ENCODE measurements at places on chromosomes 12 and 14.

GRCh38 chr12:94322346-94322745, 137.3 kb downstream of the CEP83 start:
- DNase-seq = no peak

GRCh38 chr12:92089559-92089958, 56.1 kb downstream of the BTG1 start:
- no peak for DNase-seq

GRCh38 chr12:130880411-130880885, 8.6 kb downstream of the RAN start:
- DNase-seq = no peak

DNA sequence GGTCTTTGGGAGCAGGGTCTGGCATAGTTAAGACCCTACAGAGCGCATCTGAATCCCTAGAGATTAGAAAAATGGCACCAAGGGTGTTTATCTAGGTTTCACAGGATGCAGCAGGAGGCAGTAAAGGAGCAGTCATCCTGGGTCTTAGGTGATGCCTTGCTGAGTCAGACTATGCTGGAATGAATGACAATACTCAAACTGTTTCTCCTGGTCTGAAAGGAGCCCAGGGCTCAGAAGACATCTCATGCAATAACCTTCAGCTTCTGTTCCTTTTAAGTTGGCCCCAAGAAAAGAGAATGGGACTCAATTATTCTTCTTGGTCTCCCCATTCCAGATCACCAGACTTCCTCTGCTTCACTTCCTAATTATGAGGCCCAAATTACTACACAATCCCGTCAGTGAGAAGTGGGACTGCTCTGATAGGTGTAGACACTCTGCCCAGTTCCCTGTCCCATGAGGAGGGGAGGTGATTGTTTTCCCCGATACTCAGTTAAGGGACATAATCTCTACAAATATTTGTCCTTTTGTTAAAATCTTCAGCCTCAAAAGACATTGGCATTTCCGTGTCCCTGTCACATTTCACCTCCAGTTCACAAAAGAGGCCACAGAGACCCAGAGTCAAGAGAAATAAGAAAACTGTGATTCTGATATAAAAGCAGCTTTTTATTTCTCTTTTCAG, 14.8 kb upstream of the APOF start:
- no peak for DNase-seq

DNA sequence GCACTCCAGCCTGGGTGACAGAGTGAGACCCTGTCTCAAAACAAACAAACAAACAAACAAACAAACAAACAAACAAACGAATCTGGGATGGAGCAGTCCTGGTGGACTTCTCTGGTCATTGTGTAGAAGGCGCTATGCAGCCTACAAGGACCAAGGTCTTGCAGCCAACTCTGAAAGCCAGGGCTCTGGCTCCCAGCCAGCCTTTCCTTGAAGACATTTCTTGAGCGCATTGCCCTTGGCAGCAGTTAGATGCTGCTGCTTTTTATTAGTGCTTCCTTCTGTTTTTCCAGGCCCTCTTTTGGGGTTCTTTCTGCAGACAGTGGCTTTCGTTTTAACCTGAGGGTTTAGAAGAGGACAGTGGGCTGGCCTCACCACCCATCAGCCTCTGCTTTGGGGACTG, 20.2 kb downstream of the CCDC177 start:
- DNase-seq = no peak

GRCh38 chr12:25705261-25705660, 152.2 kb upstream of the LMNTD1 start:
- DNase-seq = no peak

DNA sequence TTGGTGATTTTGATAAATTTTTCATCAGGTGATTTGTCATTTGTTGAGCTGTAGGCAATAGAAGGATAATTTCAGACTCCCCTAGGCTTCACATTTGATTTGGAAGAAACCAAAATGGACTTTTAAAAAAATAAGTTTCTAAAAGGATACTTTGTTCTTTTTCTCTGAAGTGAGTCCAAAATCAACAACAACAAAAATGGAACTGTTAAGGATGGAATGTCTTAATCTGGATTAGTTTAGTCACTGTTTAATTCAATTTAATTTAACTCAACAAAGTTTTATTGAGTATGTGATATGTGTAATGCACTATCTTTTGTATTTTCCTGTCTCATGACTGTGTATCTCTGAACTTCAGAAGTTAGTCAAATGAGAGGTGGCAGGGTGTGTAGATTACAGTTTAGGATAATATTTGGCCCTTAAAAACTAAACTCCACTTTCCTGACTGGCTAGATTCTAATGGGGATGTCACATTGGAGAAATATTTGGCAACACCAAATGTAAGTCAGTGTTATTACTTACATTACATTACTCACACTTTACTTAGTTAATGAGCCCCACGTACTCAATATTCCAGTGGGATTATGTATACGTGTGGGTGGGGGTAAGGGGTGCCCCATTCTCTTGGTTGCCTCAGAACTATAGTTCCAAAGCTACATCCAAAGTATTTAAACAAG, 209.7 kb downstream of the BCAT1 start:
- DNase-seq = no peak

DNA sequence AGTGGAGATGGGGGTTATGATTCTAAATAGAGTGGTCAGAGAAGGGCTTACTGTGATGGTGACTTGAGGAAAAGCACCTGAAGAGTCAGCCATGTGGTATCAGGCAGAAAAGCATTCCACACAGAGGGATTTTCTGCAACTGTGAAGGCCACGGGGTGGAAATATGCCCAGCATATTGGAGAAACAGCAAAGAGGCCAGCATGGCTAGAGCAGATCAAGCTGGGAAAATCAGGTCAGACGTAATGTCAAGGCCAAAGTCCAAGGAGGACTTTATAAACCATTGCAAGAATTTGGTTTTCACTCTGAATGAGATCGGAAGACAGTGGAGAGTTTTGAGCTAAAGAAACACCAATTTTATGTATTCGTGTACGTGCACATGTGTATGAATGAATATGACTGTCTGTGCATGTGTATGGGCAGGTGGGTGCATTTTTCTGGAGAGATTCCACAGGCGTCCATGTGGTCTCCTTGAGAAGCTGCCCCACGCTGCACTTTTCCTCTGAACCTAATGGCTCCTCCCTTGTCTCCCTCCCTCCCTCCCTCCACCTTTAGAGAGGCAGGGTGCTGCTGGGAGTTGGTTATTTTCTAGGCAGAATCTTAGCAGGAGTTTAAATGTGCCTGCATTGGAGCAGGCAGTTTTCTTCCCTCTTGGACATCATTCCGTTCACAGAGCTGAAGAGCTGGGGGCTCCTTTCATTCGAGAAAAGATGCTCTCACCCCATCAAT, 97.4 kb upstream of the PPP4R3A start:
- DNase-seq = no peak

DNA sequence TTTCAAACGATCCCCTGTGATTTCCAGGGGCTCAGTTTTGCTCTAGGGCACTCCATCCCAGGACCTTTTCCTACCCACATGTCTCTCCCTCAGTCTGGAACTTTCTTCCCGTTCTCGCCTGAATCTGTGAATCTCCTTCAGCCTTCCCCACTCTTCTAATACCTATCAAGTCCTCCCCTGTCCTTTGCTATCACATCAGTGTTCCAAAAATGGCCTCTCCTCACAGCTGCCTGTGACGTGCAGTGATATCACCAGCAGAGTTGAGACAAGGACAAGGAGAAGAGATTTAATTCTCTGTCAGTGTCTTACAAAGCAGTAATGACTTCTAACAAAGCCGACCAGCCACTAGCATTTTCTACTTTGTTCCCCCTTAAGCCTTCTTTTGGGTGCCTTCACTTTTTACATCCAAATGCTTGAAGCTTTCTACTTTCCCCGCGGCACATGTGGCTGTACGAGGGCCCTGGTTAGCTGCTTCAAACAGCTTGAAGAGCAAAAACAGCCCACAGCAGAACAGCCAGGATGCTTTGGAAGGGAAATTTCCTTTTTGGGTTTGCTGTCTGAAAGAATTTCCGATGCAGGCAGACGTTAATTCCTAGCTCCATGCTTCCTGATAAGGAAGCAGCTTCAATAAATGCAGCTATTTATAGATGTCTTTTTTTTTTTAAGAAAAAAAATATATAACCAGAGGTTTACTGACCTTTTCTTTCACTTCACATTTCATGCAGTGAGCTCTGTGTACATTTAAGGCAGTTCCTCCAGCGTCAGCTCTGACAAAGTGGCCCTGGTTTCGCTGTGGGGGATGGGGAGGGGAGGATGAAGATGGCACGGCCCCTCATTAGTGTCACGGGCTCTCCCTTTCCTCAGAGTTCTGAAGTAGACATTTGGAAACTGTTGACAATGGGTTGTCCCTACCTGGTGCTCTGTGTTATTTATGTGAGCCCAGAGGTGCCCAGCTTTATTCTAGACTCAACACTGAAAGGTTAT, 109.3 kb downstream of the ETV6 start:
- no peak for DNase-seq

DNA sequence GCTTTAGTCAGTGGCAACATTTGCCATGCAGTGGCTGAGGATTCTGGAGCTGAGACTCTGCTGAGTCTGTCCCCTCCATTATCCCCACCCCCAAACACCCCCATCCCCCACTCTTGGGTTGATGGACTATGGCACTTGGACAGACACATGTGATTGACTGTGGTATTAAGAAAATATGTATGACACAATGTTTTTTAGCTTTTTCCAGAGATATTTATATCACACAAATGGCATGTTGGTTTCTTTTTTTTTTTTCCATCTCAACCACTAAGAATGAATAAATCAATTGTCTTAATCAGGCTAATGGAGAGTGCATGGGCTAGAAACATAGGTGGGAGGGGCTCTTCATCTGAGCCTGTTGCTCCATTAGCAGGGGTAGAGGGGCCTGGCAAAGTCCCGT, 30.7 kb upstream of the MAP1LC3B2 start:
- DNase-seq = no peak

DNA sequence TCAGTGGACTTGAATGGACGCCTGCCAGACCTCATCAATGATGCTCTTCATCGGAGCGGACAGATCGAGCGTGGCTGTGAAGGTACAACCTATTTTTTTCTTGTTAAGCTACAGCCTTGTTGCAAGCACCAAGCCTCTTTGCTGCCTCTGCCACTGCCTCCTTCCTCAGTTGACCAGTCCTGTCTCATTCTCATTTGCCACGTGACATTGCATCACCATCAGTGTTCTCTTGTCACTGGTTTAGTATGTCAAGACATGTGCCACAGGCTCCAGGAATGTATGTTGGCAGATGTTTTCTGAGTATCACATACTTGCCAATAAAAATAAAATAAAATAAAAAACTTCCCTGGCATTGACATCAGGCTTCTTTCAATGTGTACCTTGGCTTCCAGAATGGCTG, 798.1 kb downstream of the NRXN3 start:
- no peak for DNase-seq

DNA sequence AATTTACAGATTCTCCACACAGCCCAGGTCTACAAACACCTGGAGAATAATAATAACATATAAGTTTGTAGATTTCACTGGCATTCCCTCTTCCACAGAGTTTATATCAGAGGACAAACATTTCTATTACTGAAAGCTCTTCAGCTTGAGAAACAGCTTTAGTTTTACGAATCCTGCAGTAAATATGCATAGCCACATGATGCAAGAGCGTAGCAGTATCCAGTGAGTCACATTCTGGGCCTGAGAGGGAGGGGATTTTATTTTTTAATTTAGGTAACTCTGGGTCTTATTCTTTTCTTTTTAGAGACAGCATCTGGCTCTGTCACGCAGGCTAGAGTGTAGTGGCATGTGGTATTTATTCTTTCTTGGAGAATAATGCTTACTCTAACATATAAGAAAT, 1002.8 kb downstream of the TRHDE start:
- DNase-seq = no peak

GRCh38 chr12:5455045-5455444, 23.1 kb downstream of the NTF3 start:
- DNase-seq = no peak

DNA sequence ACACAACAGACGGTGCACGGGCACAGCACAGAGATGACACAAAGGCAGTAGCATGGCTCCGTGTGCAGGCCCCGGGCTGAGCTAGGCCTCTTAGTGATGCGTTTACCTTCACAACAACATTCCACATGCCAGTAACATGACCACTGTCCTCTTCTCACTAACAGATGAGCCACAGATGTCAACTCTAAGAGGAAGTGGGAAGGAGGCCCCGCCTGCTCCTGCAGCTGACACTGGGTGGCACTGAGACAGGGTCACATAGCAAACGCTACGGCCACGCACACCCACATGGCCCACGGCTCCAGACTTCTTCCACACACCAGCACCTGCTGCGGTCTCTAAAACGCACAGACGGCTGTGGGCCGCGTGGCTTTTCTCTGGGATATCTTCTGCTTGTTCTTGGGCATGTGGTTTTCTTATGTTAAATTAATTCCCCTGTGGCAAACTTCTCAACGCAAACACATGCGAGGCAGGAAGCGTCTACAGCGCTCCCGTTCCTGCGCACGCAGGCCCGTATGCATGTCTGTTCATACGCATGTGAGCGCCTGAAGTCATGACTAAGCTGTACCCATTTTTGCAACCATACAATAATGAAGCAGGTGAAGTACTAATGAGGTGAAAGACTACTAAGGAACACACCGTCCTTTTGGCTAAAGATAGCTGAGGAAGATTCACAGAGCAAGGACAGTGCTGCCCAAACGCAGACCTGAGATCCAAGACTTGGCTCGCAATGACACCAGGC, 26.8 kb downstream of the AMN start:
- no peak for DNase-seq

- no peak for DNase-seq
Observed at GRCh38 chr14:40806471-40806870, 800.2 kb upstream of the LRFN5 start.

DNA sequence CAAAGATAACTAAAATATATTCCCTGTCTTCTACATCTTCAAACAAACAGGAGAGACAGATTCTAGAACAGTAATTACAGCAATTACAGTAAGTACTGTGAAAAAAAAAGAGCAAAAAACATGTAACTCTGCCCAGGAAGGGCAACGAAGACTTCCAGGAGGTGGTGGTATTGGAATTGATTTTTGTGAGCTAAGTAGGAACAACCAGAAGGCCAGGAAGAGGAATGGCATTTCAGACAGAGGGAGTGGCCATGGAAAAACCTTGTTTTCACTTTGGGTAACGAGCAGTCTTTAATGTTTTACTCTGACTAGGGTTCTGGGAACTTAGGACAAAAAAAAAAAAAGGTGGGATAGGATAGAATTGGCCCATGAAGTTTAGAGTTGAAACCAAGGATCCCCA, 196.3 kb upstream of the PLEKHG7 start:
- DNase-seq = no peak

GRCh38 chr14:85016496-85016895, 513.4 kb upstream of the FLRT2 start:
- no peak for DNase-seq

GRCh38 chr12:124254126-124254525, 40.8 kb upstream of the RFLNA start:
- no peak for DNase-seq
